ENCODE measurements at places on chromosomes 3 and 15. TPM values are rescaled to one million over a fixed set of nuclear protein-coding genes. Genes with fewer than 3 reads are reported as not detected.

Gene GOLGA8K
- 6.2 TPM for total RNA-seq

Gene AGBL1
- total RNA-seq = not detected

Gene TRPM1
- not detected for total RNA-seq

GRCh38 chr3:42734263-42734860 is 31.8 kb upstream of the HHATL start:
- no peak for DNase-seq

DNA sequence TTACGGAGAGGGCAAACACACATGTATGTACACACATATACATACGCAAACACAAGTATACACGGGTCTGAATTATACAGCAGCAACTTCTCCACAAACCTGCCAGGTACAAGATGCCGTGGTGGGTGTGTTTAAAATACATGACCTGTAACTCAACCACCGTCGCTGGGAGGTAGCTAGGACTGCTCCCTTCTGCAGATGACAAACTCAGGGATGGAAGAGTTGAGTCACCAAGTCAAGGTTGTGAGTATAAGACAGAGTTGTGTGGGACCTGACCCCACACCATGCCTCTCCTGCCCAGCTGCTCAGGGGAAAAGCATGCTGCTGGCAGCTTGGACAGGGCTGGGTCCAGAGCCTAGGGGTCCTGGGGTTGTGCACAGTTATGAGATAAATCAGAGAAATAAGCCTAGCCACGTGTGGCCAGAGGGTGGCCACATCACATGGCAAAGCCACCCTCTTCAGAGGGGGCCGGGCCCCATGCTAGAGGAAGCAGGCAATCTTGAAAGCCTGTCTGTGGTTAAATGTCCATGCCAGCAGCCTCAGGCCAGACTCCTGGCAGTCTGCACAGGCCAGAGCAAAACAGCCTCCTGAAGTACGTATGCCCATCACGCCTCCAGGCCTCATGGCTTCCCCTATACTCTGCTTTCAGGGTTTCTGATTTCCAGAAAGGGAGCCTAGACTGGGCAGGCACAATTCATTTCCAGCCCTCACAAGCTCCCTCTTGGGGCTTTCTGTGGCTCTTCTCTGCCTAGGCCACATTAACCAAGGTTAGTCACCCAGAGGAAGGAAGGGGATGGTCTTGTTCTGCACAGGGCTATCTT is 107.7 kb upstream of the RPL32 start:
- DNase-seq = peak; percentile 46

- DNase-seq = no peak
Observed at GRCh38 chr3:15633766-15634598, 32.4 kb downstream of the BTD start.

DNA sequence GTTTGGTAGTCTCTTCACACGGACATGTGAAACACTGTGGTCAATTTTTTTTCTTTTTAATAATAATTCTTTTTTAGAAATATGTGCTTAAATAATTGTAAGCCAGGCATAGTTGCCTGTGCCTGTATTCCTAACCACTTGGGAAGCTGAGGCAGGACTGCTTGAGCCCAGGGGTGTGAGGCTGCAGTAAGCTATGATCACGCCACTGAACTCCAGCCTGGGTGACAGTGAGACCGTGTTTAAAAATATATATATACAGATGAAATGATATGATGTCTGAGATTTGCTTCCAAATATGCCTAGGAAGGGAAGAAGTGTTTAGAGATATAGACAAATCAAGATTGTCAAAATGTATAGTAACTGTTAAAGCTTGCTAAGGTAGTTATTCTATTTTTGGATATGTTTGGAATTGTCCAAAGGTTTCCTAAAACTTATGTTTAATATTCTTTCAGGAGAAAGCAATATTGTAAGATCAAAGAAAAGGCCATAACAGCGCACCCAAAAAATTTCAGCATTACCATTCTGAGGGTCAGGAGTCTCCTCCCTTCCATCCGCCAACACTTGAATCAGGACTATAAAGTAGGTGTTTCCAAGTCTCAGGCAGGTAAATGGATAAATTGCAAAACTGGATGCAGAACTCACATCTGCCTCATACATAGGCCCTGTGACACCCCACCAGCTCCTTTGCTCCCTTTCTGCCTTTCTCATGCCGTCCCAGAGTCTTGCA is 532 bp upstream of the SELENOT start:
- DNase-seq = no peak

DNA sequence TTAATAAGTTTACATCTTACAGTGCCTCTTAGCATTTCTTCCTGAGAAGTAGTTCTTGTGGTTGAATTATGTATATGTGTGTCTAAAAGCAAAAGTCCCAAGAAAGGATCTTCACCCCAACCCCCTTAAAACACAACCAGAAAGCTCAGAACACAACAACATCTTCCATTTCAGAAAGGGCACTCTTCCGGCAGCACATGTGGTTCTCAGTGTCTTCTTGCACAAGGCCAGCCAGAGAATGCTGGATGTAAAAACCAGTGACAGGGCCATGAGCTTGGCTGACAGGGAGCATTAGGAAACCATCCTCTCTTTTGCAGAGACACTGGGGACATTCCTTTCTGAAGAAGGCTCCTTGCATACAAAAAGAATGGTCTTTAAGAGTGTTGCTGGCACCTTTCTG is 45.0 kb downstream of the EEFSEC start:
- DNase-seq = no peak

GRCh38 chr15:97598353-97598798 is 362.1 kb upstream of the ARRDC4 start:
- DNase-seq = no peak

- DNase-seq = no peak
Observed at GRCh38 chr3:41808152-41808551, 153.8 kb downstream of the ULK4 start.

DNA sequence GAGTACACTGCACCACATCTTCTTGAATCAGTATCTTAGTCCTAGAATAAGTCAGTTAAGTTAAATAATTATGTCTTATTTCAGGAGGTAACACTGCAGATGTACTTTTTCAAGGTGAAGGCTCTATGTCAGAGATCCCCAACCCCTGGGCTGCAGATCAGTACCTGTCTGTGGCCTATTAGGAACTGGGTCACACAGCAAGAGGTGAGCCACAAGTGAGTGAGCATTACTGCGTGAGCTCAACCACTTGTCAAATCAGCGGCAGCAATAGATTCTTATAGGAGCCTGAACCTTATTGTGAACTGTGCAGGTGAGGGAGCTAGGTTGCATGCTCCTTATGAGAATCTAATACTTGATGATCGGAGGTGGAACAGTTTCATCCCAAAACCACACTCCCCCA is 851.9 kb upstream of the ALCAM start:
- DNase-seq = no peak

DNA sequence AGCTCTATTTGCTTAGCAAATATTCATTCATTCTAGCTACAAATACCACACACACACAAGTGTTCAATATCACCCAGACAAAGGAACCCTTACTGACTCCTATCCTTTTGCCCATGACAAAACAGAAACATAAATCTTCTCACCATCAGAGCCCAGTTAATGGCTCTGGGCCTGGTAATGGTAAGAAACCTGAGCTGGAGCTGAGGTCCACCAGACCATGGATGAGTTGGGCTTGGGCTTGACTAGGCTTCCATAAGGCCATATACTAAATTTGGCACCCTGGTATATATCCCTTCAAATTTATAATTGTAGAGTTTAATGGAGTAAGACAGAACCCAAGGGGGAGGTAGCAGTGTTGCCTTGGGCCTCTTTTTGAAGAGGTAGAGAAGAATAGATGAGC is 29.4 kb downstream of the GPR176 start:
- no peak for DNase-seq

- DNase-seq = peak; percentile 49
Observed at GRCh38 chr3:4350789-4351163, 47.6 kb downstream of the SETMAR start.

Data from natural killer cell (primary cell).